ENCODE measurements at places on chromosomes 11 and 22. TPM values are rescaled to one million over a fixed set of nuclear protein-coding genes. Genes with fewer than 3 reads are reported as not detected.

The KCNJ5 gene
- not detected for polyA plus RNA-seq

The ANAPC15 gene
- polyA plus RNA-seq, result 94.8 TPM

The BIRC3 gene
- 9.5 TPM for polyA plus RNA-seq

DNA sequence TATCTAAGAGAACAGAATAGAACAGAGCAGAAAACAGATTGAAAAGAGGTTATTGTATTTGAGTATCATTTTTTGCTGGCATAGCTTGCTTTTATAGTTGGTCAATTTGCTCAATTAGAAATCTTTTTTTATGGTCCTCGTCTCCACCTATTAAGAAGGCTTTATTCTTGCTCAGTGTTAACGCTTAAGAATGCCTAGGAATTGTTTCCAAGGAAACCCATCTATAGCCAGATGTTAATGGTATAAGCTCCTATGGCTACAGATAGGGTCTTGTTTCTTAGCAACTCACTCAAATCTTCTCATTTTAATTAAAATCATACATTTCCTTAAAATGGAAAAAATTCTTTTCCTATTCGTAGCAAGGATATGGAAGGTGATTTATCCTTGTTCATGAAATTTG lies 392.3 kb downstream of the TMEM135 start:
- H3K4me1 ChIP-seq, result no peaks in the 10 kb centered on the region
- no peaks in the 10 kb centered on the region for H3K36me3 ChIP-seq
- DNase-seq, result no peak
- no peak overlapping the region for H3K4me3 ChIP-seq
- H3K27me3 ChIP-seq, result no peaks in the 10 kb centered on the region
- H3K27ac ChIP-seq, result no peak overlapping the region

DNA sequence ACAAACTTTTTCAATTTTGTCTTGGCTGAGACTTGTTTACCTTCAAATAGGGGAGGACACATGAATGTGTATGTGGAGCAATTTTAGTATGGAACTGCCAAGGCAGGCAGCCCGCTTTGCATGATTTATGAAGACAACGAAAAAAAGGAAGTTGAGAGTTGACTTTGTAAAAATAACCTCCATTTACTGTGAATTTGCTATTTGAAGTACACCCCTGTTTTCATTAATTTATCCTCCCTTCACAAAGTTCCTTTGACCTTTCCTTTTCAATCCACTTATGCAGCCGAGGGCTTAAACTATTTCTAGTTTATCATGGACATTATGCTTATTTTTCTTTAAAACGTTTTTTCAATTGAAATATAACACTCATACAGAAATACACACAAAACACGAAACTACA lies 369.6 kb upstream of the CADM1 start:
- peak overlapping the region; percentile 47 for H3K4me3 ChIP-seq
- DNase-seq, result peak; percentile 32
- H3K4me1 ChIP-seq, result peaks cover 47% of the 10 kb centered on the region
- H3K27ac ChIP-seq, result no peak overlapping the region

GRCh38 chr11:17816232-17816931 lies 81.8 kb downstream of the KCNC1 start:
- no peak overlapping the region for H3K4me3 ChIP-seq
- no peaks in the 10 kb centered on the region for H3K36me3 ChIP-seq
- no peaks in the 10 kb centered on the region for H3K27me3 ChIP-seq
- H3K4me1 ChIP-seq, result no peaks in the 10 kb centered on the region
- DNase-seq, result no peak
- H3K27ac ChIP-seq, result no peak overlapping the region

DNA sequence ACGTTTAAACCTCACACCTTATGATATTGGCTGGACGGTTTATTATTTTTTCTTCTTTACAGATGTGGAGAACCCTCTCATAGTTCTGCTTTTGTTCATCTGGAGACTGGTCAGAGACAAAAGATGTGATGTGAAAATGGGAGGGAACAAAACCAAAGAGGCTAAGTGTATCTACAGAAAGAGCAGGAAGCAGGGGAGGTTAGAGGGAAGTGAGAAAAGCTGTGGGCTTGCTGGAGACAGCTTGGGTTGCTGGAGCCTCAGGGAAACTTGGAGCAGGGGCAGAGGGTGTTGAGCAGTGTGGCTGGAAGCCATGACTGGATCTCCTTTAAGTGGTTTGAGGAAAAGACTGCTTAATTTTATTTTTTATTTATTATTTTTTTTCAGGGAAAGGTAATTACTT lies 79.0 kb upstream of the SNX19 start:
- H3K27ac ChIP-seq, result no peak overlapping the region
- H3K36me3 ChIP-seq, result no peaks in the 10 kb centered on the region
- no peak for DNase-seq
- no peak overlapping the region for H3K4me3 ChIP-seq
- no peaks in the 10 kb centered on the region for H3K4me1 ChIP-seq

GRCh38 chr22:33028234-33028633 lies 29.9 kb downstream of the SYN3 start:
- H3K27me3 ChIP-seq, result no peaks in the 10 kb centered on the region
- no peak overlapping the region for H3K4me3 ChIP-seq
- no peak overlapping the region for H3K27ac ChIP-seq
- H3K4me1 ChIP-seq, result no peaks in the 10 kb centered on the region
- H3K36me3 ChIP-seq, result no peaks in the 10 kb centered on the region

- DNase-seq, result no peak
- H3K27me3 ChIP-seq, result no peaks in the 10 kb centered on the region
- H3K4me3 ChIP-seq, result no peak overlapping the region
- H3K27ac ChIP-seq, result no peak overlapping the region
- H3K36me3 ChIP-seq, result peaks cover 34% of the 10 kb centered on the region
Observed at GRCh38 chr11:2298131-2298794, 3.5 kb downstream of the C11orf21 start.
